ENCODE measurements at places on chromosomes 12 and 14.

- no peak for DNase-seq
Measured at GRCh38 chr14:68232300-68233055, 412.9 kb downstream of the RAD51B start.

DNA sequence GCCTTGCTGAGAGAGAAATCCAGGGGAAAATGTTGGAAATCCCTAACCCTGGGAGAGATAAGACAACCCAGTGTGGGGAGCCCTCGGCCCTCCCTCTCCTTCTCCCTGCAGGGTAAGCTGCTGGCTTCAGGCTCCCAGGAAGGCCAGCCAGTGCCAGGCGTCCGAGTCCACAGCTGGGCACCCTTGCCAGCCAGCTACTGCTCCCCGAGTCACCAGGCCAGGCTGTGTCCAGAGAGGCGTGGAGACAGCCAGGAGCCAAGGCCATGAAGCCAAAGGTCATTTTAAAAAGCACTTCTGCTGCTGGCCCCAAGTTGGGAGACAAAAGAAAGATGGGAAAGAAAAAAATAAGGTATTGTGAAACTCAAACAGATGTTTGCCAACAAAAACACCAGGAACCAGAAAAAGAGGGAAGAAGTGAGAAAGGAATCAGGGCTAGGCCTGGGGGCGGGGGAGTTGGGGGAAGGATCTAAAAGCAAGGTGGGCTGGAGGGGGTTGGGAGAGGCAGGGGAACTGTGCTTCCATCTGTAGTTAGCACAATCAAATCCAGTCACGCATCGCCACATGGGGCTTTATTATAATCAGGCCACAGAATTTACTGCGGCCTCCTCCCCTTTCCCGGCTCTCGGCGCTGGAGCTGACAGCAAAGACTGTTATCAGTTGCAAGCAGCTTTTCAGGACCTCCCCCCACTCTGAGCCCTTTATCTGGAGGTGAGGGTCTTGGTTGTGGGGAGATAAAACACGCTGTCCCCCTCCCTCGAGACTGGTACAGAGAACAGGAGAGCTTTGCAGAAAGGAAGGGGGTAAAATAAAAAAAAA lies 33.5 kb downstream of the RBM19 start:
- DNase-seq, result peak; percentile 23

- no peak for DNase-seq
Measured at GRCh38 chr12:111408686-111409402, 3.1 kb downstream of the SH2B3 start.

DNA sequence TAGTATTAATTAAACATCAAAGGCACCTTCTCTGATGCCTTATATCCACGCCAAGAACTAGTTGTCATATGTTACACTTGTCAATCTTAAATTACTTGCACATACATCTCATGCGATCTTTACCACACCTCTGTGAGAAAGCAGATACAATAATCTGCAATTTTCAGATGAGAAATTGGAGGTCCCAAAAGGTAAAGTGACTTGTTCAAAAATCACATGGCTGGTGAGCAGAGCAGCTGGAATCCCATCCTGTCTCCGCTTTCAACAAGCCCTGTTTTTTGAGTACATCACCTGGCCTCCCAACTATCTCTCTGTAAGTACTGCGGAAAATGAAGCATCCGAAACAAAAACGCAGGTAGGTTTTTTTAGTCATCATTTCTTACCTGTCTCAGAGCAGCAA lies 203.4 kb upstream of the FOXN3 start:
- DNase-seq, result no peak
